Stimulated activated CD4-positive, alpha-beta T cell treated with anti-CD3 and anti-CD28 coated beads, TNF-alpha, amount 100 ng/mL, for 1 hour (primary cell): ENCODE measurements at places on chromosomes 5 and 9.
A peak's percentile ranks its signal among the peaks of the same experiment; 100 is the strongest.

DNA sequence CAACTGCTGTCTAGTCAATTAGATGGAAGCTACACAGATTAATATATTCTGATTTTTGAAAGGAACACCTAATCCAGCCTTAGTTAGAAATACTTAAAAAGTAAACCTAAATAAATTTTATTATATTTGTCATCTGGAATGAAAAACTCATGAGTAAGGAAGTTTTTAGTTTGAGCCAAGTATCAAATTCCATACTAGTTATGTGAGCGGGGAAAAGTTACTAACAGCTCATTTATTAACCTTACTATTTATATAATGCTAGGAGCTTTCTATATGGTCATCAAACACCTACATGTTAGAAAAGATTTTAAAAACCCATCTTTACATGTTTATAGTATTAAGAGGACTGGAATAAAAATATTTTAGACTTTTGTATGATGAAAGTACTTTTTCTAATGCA is 41.6 kb upstream of the POU5F2 start:
- DNase-seq = no peak

- DNase-seq = no peak
These were observed 338.6 kb downstream of the SLIT3 start for GRCh38 chr5:168962306-168962705.

- DNase-seq = no peak
These were observed 30.8 kb downstream of the SLC38A9 start for GRCh38 chr5:55681301-55681700.

DNA sequence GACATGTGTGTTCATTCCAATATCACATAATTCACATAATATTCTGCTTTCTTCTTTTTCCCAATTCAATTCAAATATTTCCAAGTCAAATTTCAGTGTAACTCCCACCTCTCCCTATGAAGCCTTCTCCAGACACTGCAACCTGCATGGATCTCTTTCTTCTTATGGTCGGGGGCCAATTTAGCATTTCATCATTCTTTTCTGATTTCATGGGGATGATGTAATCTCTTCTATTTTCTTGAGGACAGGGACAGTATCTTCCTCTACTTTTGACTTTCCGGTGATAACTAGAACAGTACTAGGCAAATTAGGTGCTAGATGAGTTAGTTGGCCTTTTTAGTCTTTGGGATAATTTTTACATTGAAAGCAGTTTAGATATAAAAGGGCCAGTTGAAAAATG is 92.7 kb downstream of the CARTPT start:
- no peak for DNase-seq

DNA sequence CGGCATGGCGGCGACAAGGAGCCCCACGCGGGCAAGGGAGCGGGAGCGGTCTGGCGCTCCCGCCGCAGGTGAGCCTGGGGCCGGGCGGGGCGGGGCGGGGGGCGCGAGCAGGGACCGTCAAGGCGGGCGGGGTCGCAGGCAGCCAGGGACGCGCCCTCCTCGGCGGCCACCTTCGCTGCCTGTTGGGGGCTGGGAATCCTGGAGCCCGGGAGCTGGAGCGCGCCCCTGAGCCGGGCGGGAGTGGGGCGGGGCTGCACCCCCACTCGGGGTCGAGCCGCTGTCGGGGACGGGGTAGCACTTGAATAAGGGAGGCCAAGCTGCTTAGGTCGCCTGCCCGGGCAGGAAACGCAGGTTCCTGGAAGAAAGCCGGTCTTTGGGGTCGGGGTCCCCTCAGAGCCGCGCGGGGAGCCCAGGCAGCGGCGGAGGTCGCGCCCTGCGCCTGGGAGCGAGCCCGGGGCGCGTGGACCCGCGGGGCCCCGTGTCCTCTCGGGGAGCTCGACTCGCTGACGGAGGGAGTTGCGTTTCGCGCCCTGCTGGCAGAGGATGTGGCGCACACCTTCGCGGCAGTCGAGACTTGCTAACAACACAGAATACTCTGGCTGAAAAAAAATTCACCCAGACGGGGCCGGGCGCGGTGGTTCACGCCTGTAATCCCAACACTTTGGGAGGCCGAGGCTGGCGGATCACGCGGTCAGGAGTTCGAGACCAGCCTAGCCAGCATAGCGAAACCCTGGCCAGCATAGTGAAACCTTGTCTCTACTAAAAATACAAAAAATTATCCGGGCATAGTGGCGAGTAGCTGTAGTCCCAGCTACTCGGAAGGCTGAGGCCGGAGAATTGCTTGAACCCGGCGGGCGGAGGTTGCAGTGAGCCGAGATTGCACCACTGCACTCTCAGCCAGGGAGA is 552 bp downstream of the OTULINL start:
- DNase-seq = peak; percentile 64

GRCh38 chr5:63131626-63132285 is 553.1 kb downstream of the LRRC70 start:
- no peak for DNase-seq

DNA sequence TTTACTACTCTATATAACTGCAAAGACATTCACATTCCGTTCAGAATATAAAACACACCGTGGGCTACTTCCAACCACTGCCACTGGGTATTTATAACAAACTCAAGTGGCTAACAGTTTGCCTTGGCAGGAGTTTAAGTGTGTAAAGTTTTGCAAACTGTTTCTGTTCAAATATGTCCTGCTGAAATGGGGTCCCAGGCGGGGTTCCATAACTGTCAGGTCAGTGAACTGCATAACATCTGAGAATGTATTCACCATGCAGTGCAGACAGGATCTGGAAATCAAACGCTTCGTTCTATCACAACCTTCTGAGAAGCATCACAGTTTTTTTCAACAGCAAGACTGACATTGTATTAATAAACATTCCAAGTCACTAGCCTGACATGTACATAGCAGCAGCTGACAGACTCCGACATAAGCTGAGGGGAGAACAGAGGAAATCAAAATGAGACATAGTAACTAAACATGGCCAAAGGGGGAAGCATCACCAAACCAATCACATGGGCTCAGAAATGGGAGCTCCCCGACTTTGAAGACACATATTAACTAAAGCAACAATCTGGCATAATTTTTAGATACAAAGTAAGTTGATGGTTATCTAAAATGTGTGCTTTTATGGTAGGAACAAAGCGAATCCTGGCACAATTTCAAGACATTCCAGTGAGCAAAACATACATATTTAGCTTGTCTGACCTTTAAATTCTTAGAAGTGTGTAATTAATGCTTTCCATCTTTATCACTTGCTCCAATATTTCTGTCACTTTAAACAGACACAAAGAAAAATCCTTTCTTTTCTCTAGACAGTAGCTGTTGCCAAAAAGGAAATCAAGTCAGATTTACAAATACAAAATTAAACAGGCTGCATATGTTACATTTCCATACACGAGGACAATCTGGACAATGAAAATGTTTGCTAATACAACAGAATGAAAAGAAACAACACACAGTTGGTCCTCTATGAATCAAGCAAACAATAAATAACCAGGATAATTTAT is 156.8 kb downstream of the MAPKAP1 start:
- DNase-seq = no peak

DNA sequence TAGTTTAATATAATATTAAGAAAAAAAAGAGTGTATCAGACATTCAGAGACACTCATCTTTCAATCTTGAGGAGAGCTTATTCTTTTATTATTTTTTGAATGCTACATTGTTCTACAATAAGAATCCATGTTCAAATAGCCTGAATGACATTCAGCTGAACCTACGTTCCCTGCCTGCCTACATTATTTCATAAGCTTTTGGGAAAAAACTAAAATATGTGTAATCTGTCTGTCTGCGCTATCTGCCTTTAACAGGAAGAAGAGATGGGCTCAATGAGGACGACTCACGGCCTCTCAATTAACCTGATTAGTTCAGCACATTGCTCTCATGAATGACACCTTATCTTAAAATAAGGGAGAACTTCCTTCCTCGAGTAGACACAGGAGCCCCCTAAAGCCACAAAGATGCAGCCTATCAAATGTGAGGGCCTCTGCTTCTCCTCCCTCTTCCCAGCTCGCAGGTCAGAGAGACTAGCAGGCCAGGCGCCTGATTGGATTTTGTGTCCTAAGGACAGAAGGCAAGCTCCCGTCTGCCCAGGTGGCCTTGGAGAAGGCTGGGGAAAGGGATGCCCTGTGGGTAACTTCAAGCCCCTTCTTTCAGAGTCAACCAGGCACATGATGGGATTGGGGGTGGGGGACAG is 37.8 kb downstream of the EBF1 start:
- no peak for DNase-seq

DNA sequence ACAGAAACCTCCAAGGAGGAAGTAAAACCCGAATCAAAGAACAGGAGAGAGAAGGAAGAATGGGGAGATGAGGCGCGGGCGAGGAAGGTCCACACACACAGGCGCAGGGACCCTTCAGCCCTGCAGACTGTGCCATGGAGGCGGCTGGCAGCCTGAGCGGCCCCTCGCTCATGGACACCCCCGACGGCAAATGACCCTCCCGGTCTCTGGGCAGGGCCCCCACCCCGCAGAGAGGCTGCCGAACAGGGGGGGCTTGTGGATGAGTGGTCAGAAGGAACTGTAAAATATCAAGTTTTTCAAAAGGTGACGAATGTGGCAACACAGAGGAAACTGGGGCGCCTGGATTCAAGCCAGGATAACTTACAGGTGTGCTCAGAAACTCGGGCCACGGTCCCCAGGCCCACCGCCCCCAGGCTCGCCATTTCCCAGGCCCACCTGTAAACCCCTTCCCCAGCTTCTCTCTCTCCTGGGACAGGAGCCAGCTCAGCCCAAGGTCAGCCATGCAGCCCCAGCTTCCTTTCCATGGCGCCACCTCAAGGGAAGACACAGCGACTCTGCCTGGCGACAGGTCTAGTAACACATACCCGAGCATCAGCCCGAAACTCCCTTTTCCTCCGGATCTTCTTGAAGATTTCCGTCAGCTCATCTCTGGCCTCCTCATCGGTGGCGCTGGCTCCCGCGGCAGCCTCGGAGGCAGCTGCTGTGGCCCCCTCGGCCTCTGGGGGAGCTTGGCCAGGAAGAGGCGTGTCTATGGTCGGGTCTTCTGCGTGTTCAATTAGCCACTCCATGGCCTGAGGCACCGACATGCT is 16.5 kb downstream of the UBAC1 start:
- no peak for DNase-seq

DNA sequence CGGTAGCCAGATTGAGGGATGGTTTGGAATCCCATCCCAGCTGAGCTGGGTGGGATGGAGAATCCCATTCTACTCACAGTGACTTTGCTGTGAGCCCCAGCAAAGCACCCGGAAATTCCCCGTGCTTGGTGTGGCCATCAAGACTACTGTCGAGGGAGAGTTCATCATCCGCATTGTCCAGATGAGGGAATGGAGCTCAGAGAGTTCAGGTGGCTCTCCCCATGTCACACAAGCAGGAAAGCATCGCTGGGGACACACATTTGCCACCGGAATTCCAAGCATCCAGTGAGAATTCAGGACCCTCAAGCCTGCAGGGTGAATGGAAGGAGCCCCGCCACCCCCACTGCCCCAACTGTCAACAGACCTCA is 54.4 kb downstream of the HRH2 start:
- DNase-seq = no peak

GRCh38 chr5:133881576-133882388 is 86.6 kb downstream of the C5orf15 start:
- no peak for DNase-seq

GRCh38 chr9:109715344-109715743 is 64.7 kb upstream of the PALM2AKAP2 start:
- no peak for DNase-seq

- DNase-seq = no peak
These were observed 76.6 kb upstream of the SHB start for GRCh38 chr9:38145526-38146053.

DNA sequence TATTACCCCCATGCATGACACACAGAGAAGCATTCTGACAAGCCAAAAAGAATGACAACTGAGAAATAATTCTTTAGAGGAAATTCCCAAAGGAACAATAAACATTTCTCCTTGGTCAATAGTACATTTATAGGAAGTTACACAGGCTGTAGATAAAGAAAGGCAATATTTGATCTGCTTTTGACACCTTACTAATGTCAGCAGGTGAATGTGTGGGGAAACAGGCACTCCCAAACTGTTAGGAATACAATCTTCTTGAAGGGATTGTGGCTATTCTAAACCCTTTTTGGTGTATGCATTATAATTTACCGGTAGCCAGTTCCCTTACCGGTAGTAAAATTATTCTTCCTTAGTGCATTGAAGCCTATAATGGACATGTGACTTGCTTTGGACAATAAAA is 116.1 kb upstream of the FTMT start:
- no peak for DNase-seq

- DNase-seq = no peak
These were observed 285.1 kb downstream of the TMEM167A start for GRCh38 chr5:82792096-82792495.

DNA sequence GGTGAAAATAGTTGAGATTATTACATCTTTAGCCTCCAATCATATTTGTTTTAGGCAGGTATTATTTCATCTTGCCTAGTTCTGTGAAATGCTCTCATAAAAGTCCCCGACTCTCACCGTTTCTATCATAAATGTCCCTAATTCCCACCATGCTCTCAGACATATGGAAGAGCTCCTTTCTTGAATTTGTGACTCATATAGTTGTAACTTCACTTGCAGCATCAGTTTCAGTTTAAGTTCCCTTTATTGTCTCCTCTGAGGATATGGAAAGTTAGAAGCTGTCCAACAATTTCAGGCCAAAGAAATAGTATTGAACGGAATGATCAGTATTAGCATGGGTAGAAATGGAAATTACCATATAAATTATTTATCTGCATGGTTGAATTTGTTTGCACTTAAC is 187.5 kb upstream of the NR4A3 start:
- DNase-seq = no peak

DNA sequence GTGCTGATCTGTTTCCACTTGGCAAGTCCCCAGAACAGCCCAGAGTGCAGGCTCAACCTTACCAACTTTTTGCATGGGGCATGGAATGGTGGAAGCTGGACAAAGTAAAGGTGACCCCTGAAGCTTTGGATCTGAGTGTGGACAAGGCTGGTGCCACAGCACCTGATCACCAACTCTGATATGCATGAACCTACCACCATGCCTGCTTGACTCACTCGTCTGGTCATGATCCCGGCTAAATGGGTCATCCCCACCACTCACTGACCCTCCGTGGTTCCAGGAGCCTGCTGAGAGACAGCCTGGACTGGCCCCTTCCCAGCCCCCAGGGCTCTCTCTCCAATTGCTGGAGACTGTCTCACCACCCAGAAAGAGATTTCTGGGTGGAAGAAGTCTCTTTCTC is 14.4 kb upstream of the SLC22A4 start:
- no peak for DNase-seq

DNA sequence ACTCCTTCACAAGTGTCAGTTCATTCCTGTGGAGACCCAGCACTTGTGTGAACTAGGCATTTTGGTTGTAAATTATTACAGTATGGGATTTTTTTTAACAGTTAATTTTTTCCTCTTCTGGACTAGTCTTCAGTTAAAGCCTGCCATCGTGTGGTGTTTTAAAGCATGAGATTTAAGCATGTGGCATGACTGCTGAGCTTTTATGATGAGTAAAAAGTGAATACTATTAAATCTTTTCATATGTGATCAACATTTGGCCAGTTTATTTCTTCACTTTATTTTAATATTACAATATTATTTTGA is 25.0 kb downstream of the LMNB1 start:
- no peak for DNase-seq
